ENCODE measurements at places on chromosomes 7 and 10. TPM values are rescaled to one million over a fixed set of nuclear protein-coding genes. Genes with fewer than 3 reads are reported as not detected.

- H3K27me3 ChIP-seq: no peaks in the 10 kb centered on the region
- H3K36me3 ChIP-seq: no peaks in the 10 kb centered on the region
- H3K4me3 ChIP-seq: no peak overlapping the region
- H3K4me1 ChIP-seq: no peaks in the 10 kb centered on the region
- no peak overlapping the region for H3K27ac ChIP-seq
These were observed 88.0 kb downstream of the KBTBD2 start for GRCh38 chr7:32803406-32804141.

DNA sequence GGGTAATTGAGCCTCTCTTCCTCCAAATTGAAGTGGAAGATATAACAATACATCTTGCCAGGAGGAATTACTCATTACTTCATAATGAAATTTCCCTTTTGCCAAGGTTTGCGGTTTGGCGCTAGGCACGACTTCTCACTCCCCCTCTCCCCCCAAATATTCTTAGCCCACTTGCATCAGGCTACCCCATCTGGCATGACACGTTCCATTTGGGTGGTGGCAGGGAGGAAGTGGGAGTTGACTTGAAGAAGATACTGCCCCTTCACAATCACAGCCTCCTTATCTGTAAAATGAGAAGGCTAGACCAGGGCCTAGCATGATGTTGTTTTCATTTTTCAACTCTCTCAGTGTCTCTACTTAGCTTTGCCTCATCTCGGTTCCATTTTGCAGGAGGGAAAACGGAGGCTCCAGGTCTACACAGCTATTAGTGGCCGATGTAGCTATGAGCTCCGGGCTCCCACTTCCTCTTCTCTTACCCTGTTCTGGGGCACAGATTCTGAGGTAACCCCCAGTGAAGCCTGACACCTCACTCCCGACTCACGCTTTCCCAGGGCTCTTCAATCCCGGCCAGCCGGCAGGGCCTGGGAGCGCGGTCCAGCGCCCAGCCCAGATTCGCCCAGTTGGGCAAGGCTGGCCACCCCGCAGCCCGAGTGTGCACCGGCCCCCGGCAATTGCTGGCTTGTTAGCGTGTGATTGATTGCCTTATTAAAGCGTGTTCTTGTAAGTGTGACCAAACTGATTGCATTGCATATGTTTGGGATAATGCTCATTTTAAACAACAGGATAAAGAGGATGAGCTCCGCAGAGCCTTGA is 6.5 kb downstream of the EVX1 start:
- DNase-seq: no peak
- peaks cover 30% of the 10 kb centered on the region for H3K4me1 ChIP-seq
- peaks cover 91% of the 10 kb centered on the region for H3K27me3 ChIP-seq
- H3K27ac ChIP-seq: no peak overlapping the region

DNA sequence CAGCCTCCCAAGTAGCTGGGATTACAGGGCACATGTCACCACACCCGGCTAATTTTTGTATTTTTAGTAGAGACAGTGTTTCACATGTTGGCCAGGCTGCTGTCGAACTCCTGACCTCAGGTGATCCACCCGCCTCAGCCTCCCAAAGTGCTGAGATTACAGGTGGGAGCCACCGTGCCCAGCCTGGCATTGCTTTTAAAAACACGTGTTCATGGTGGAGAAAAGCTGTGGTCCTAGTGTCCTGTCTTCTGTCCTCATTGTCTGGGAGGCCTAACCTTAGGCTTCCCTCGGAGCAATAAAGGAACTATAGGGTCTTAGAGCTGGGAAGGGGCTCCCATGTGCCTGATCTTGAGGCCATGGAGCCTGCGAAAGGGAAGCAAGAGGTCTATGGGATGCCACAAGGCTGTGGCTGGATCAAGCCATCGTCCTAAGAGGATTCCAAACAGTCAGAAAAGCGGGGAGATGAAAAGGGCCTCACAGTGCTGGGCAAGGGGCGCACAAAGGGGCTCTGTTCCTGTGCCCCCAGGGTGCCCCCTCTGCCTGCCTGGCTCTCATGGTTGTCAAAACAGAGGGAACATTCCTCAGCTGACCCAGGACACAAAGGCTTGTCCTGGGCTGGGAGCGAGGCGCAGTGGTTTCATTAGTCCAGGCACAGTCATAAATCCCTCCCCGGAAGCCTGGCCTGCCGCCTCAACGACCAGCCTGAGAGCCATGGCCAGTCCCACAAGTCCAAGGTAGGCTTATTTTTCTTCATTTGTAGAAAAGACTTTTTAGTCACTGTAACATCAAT is 106.6 kb upstream of the TNS3 start:
- no peak for DNase-seq
- H3K27ac ChIP-seq: no peak overlapping the region
- H3K27me3 ChIP-seq: no peaks in the 10 kb centered on the region
- no peaks in the 10 kb centered on the region for H3K4me1 ChIP-seq
- no peak overlapping the region for H3K4me3 ChIP-seq
- no peaks in the 10 kb centered on the region for H3K36me3 ChIP-seq

DNA sequence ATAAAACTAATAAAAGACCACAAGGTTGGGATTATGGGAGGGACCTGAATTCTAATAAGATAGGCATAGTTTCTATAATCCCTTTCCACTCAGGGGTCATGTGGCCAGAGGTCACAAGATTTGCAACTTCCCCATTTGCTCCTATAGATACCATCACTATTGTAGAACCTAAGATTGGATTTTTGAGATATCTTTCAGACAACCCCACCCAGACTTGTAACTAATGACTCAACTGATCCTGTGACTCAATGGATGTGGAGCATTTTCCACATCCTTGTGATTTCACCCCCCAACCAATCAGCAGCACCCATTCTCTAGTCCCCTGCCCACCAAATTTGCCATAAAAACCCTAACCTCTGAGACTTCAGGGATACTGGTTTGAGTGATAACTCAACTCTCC is 51.9 kb upstream of the PIK3AP1 start:
- H3K4me3 ChIP-seq: no peak overlapping the region
- DNase-seq: no peak
- H3K27me3 ChIP-seq: no peaks in the 10 kb centered on the region
- no peaks in the 10 kb centered on the region for H3K4me1 ChIP-seq
- H3K27ac ChIP-seq: no peak overlapping the region

DNA sequence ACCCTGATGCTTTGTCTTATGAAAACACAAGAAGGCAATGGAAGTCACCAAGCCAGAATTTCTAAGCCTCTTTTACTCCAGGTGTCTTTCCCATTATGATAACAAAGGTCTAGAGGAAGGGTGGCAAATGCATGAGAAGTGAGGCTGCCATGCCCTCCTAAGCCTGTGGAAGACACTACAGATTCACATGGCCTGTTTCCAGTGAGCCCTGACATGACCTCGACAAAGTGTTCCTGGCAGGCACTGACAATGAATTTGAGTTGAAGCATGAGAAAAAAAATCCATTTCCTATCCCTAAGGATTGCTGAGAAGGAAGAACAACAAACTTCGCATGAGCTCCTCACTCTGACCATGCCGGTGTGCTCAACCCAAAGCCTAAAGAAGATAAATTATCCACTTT is 268.0 kb downstream of the HTR7 start:
- peaks cover 12% of the 10 kb centered on the region for H3K4me1 ChIP-seq
- no peak for DNase-seq
- H3K4me3 ChIP-seq: no peak overlapping the region
- H3K27me3 ChIP-seq: no peaks in the 10 kb centered on the region
- no peaks in the 10 kb centered on the region for H3K36me3 ChIP-seq

DNA sequence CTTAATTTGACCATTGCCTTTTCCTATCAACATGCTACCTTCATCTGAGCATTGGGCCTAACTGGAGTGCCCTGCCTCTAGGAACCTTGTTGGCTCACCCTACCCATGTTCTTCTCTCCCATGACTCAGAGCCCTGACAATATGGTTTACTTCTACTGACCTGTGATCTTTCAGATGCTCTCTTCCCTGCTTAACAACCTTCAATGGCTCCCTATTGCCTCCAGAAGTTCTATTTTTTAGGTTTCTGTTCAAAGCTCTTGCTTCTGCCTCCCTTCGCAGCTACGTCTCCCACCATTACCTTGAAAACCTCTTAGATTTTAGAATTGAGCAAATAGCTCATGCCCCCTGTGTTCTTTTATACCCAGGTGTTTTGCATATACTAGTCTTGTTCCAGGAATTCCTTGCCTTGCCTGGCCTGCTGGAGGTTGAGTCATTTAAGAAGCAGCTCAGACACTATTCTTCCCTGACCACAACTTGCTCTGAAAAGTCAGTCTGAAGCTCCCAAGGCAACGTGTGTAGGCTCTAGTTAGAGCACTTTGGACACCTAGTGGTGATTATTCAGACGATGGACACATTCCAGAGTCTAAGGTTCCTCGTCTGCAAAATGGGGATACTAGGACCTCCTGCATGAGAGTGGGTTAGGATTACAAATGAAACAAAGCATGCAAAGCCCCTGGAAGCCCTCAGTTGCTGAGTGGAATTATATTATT is 64.4 kb upstream of the EMX2 start:
- H3K4me3 ChIP-seq: no peak overlapping the region
- no peak overlapping the region for H3K27ac ChIP-seq
- no peaks in the 10 kb centered on the region for H3K36me3 ChIP-seq
- no peak for DNase-seq

DNA sequence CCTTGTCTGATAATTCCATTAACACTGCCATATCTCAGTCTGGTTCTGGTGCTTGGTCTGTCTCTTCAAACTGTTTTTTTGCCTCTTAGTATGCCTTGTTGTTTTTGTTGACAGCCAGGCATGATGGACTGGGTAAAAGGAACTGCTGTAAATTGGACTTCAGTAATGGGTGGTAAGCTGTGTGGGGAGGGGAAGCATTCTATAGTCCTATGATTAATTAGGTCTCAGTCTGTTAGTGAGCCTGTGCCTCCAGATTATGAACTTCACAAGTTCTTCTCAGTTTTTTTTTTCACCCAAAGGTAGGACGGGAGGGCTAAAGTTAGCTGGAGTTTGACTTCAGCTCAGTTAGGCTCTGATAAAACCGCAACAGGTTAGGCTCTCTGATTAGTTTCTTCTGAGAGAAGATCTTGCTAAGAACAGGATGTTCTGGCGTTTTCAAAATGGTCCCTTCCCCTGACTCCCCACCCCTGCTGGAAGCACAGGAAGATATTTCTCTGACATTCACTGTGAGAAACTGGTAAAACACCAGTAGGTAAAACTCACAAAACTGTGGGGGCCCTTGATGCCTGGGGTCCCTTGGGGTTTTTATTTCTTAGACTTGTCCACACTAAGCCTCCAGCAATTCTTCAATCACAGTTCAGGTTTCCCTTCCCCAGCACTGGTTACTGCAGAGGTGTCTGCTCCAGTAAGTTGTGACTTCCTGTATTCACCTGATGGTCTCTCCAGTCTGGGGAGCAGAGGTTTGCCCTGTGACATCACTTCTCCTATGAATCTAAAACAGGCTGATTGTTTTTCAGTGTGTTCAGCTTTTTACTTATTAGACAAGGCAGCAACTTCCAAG is 43.3 kb upstream of the CCDC71L start:
- DNase-seq: no peak
- H3K4me3 ChIP-seq: no peak overlapping the region
- H3K27ac ChIP-seq: no peak overlapping the region

DNA sequence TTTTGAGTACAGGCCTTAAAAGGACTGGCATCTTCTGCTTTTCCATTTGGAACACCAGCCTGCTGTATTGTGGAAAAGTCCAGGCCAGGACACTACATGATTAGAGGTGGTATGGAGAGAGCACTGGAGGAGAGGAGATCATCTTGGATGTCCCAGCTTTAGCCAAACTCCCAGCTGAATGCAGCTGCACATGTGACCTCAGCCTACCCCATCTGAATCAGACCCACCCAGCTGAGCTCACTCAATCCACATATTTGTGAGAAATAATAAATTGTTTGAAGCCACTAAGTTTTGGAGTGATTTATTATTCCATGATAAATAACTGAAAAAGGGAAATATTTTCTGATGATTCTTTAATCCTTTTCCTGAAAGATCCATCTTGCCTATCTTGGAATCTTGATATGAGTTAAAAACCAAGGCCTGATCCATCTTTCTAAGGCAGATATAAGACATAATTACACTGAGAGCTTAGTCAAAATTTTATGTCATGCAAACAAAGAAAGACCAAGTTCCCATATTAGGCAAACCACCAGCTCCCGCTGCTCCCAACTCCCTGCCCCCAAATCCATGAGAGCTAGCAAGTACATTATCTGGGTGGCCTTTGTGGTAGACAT is 55.1 kb upstream of the TRIL start:
- no peak for DNase-seq
- H3K36me3 ChIP-seq: no peaks in the 10 kb centered on the region
- no peaks in the 10 kb centered on the region for H3K27me3 ChIP-seq
- no peak overlapping the region for H3K27ac ChIP-seq

GRCh38 chr10:132922872-132923271 is 19.5 kb downstream of the CFAP46 start:
- no peaks in the 10 kb centered on the region for H3K4me1 ChIP-seq
- no peak overlapping the region for H3K4me3 ChIP-seq
- no peak overlapping the region for H3K27ac ChIP-seq
- DNase-seq: peak; percentile 28

DNA sequence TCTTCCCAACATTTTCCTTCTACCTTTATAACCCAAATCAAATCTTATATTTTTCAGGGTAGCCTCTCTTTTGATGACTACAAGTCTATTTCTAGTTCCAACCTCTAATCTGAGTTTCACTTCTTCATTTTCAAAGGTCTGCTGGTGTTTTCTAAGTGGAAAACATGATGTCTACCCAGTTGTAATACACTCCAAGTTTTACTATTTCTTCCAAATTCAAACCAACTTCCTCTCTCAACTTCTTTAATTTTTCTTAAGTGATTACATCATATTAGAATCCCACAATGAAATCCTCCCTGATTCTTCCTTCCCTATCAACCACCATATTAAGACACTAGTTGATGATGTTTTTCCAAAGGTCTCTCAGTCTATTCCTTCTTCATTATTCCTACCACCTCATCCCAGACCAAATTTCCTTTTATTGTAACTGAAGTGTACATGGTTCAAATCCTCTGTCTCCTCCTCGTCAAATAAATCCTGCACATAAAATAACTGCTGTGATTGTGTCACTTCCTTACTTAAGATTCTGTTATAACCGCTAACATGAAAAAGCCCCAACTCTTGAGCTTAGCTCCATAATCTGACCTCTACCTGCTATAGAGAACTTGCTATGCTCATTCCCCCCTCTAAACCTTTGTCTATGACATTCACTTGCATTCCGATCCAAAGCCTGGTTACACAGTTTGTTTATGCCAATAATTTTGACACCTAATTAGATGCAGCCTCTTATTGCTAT is 12.7 kb downstream of the TAS2R38 start:
- no peaks in the 10 kb centered on the region for H3K36me3 ChIP-seq
- no peak overlapping the region for H3K4me3 ChIP-seq

GRCh38 chr10:33279811-33280602 is 54.5 kb downstream of the NRP1 start:
- H3K27me3 ChIP-seq: no peaks in the 10 kb centered on the region
- H3K36me3 ChIP-seq: peaks cover 45% of the 10 kb centered on the region
- DNase-seq: no peak
- peaks cover 6% of the 10 kb centered on the region for H3K4me1 ChIP-seq
- no peak overlapping the region for H3K4me3 ChIP-seq

DNA sequence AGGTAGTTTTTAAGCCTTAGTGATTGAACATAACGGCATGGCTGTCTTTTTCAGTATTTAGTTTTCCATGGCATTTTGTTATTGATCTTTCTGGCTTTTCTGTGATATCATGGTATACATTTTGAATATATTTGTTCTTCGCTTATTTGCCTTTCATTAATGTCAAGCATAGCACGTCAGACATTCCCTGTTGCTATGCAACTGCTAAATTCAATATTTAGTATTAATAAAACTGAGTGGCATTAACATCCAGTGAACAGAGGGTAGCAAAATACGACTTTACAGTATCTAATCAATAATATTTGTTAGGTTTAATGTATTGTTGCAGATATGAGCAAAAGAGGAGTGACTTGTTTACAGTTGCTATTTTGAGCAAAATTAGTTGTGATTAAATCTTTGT is 72.5 kb downstream of the LCOR start:
- no peak overlapping the region for H3K27ac ChIP-seq
- no peaks in the 10 kb centered on the region for H3K27me3 ChIP-seq
- H3K4me1 ChIP-seq: peaks cover 12% of the 10 kb centered on the region

TAF3 gene
- 14.0 TPM for total RNA-seq

CFAP46 gene
- total RNA-seq: 0.87 TPM

Data from heart left ventricle (tissue), 16 donors.